Pulmonary artery endothelial cell (primary cell): ENCODE measurements at places on chromosomes 13 and 19.
A peak's percentile ranks its signal among the peaks of the same experiment; 100 is the strongest.

GRCh38 chr13:67147342-67148133 lies 82.6 kb downstream of the PCDH9 start:
- DNase-seq: peak; percentile 29

GRCh38 chr13:50580684-50581305 lies 262.7 kb downstream of the DLEU7 start:
- DNase-seq: no peak

DNA sequence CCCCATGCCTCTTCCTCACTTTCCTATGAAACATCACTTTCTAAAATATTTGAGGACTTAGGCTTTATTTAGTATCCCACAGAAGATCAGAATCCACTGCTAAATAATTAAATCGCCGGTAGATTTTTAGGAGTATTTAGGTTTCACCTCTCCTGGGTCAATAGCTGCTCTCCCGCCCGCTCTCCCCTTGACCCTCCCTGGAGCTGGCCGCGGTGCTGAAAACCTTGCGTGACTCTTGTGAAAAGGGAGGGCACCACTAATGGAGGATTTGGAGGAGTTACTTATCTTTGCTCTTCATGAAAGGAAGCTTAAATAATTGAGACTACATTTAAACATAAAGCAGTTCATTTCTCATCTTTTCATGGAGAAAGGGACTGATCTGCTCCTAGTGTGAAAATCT lies 14.1 kb downstream of the POU4F1 start:
- no peak for DNase-seq

DNA sequence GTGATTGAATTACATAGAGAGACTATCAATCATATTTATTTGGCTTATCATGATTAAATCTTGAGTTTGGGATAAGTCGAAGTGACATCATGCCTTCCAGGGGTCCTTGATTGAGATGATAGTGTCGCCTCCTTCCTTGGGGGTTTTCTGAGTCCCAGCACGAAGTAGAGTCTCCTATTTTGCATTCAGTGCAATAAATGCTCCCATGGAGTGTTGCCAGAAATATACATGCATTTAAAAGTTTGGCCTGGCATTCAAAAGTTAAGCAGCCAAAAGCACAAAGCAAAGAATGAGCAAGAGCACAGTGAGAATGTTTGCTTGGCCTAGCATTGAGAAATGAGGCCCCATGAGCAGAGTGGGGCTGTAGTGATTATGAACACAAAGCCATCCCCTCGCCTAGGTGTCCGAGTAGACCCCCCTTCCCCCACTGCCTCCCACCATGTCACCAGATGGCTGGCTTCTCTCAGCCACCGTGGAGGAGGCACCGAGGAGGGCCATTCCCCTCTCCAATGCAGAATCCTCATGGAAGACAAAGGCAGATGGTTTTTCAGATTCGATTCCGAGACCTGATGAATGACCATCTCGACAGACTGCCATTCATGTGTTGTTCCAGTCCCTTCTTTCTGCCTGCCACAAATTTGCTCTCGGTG lies 58.8 kb upstream of the UBL3 start:
- DNase-seq: no peak

GRCh38 chr13:30435911-30436451 lies 13.7 kb downstream of the UBE2L5 start:
- no peak for DNase-seq

- DNase-seq: no peak
Measured at GRCh38 chr19:32104153-32104849, 241.1 kb upstream of the ZNF507 start.
